ENCODE measurements at places on chromosomes 6 and 20.
A peak's percentile ranks its signal among the peaks of the same experiment; 100 is the strongest.

- DNase-seq = no peak
These were observed 218.2 kb downstream of the OR2B2 start for GRCh38 chr6:27693766-27694546.

GRCh38 chr20:40868551-40869217 is 159.9 kb upstream of the TOP1 start:
- no peak for DNase-seq

DNA sequence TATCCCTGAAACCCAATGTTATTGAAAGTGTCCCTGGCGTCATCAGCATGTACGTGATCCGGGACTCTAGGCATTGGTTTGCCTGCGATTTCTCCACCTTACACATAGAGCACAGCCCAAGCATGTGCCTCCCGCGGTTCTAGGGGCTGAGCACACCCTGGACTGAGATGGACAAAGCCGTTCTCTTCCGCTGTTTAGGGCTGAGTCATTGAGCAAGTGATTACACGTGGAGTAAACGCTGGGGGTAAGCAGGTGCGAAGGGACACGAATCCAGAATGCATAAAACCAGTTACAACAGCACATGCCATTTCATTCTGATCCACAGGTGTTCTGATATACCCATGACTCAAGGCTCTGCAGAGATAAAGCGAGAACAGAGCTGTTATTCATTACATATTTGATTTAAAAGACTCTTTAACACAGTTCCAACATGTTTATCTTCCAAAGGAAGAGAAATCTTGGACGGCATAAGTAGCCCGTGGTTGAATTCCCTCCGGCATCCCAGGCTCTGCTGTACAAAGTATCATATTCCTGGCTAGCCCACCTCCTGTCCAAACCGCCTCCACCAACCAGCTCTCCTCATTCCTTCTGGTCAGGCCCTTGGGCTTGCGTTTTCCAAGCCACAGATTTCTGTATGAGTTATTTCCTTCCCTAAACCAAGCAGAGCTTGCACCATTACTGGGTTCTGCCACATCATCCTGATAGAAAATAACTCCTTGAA is 36.1 kb upstream of the THBS2 start:
- no peak for DNase-seq

GRCh38 chr6:93675856-93676417 is 256.6 kb upstream of the EPHA7 start:
- DNase-seq = no peak

GRCh38 chr20:3390759-3391425 is 16.6 kb downstream of the DNAAF9 start:
- no peak for DNase-seq

DNA sequence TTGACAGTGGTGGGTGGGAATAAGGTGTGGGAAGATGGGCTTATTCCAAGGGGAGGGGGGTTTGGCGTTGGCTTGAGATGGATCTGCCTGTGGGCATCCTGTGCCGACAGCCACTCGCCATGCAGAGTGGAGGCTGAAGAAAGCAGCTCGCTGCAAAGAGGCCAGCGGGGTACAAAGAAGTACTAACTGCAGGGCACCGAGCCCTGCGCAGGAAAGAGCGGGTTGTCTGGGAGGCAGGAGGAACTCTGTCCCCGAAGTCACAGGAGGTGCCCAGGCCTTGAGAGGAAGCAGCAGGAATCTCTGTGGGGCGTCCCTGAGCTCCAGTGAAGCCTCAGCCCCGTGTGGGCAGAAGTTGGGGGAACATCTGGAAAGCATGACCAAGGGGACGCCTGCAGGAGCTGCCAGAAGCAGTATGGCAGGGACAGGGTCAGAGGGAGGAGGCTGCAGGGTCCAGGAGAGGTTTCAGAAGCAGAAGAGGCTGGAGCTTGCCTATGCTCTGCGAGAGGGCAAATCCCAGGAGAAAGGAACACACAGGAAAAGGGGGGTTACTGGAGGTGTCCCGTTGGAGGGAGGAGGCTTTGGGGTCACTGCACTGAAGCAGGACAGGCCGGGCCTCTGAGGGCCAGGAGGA is 77.2 kb downstream of the THBS2 start:
- no peak for DNase-seq

DNA sequence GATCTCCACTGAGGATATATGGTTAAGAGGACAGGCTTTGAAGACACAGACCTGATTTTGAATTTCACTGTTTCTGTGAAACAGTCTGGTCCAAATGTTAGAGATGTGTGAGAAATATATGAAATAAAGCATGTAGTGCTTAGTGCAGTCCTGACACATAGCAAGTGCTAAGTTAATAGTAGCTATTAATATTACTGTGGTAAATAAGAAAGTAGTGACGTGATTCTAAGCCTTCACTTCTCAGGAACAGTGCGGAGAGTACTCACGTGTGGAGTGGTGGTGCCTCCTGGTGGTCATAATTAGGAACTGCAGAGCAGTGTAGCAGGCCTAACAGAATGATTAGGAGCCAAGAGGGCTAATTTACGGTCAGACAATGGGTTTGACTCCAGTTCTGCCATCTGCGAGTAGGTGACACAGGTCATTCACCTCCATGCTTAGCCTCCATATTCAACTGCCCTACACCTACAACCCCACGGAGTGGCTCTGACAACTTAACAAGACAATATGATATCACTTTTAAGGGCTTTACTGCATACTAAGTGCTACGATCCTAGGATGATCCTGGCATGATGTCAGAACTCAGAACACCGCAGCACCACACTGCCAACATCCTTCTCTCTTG is 106.2 kb downstream of the JPH2 start:
- DNase-seq = peak; percentile 61

DNA sequence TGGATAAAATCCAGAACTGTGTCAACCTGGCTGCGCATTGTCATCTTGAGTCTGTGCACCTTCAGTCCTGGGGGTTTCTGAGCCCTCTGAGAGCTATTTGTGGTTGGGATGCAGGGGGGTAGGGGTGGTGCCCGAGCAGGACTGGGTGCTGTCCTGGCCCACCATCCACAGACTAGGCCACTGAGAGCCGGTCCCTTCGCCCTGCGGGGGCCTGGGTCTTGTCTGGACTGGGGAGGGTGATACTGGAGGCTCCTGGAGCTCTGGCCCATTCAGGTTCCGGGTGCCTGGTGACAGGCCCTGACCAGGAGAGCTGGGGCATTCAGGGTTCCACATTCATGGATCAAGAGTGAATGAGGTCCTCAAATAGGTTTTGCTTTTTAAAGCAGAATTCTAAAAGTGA is 20.9 kb downstream of the SPDEF start:
- DNase-seq = no peak

DNA sequence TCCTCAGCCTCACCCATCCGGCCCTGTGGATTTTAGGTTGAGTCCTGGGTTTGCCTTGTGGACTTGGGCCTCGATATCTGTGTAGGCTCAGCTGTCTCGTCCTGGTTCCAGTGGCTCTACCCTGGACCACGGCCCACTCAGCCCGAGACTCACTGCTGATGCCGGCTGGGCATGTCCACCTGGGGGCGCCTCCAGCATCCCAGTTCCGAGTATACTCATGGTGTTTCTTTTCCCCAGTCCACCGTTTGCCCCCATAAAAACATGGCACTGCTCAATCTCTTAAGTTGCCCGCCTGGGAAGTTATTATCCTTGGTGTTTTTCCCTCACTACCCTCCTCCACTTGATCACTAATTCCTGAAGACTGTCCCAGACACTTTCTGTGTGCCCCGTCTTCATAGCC is 99.1 kb downstream of the ARID1B start:
- DNase-seq = no peak

- no peak for DNase-seq
These were observed 205.0 kb upstream of the PREP start for GRCh38 chr6:105607636-105608621.

GRCh38 chr20:51104960-51105920 is 82.3 kb upstream of the KCNG1 start:
- no peak for DNase-seq

DNA sequence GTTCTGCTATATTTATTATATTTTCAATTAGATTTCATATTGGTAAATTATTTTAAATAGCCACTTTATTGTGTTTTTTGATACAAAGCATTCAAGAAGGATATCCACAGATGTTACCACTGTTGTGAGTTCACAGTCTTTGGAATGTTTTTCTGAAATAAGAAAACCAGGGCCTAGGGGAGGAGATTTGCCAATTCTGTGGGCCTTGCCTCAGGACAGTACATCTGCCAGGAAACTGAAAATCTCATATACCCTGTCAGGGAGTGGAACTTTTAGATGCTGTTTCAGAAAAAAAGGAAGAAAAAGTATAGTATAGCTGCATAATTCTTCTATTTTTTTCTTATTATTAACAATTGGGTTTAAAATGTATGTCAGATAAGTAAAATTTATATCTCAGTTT is 995.9 kb upstream of the ADGRB3 start:
- DNase-seq = no peak

DNA sequence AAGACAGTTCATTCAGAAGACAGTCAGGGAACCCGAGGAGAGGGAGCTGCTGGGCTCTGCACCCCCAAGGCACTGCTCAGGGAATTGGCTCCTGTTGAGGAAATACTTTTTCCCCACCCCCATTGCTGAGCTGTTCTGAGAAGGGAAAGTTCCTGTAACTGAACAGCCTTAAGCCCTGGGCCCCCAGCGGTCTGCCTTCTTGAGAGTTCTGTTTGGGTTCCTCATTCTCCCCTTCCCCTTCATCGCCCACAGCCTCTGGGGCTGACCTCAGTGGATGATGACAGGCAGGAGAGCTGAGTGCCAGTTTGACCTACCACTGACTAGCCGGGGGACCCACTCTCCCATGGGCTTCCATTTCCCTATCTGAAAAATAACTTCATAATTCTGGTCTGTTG is 10.7 kb downstream of the HCK start:
- no peak for DNase-seq

DNA sequence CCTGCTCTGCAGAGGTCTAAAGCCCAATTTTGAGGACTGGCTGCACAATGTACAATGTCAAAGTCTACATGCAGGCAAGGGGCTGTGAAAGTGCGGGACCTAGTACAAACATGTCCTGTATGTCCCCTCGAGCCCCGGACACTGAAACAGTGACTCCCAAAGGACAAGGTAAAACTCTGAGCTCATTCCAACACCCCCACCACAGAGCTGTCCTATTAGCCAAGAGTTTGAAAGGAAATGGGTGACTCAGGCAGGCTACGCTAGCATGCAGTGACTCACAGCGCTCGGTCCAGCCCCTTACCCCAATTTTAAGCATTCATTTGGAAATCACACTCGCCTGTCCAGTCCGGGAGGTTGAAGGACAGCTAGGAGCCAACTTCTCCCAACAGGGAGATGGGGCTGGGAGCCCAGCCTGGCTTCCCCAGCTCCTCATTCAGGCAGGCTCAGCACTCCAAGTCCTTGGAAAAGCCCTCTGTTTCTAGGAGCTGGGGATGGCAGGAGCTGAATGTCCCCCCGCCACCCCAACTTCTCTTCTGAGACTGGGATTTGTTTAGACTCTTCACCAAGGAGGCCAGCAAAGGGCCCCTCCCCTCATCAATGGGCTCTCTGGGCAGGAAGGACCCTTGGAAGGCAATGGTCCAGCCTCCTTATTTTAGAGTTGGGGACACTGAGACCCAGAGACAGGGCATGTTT is 3.9 kb downstream of the SDC4 start:
- no peak for DNase-seq

GRCh38 chr6:3948866-3949265 is 99.7 kb downstream of the FAM50B start:
- DNase-seq = no peak

GRCh38 chr20:38108986-38109541 is 56.0 kb downstream of the TGM2 start:
- no peak for DNase-seq

DNA sequence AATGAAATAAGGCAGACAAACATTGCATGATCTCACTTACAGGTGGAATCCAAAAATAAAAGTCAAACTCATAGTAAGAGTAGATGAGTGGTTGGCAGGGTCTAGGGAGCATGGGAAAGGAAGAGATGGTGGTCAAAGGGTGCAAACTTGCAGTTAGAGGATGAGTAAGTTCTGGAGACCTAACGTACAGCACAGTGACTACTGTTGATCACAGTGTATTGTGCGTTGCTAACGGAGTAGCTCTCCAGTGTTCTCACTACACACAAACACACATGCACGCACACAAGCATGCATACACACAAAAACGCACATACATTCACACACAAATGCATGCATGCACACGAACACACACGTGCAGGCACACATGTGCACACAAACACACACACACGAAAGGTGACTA is 54.9 kb downstream of the LY86 start:
- no peak for DNase-seq

DNA sequence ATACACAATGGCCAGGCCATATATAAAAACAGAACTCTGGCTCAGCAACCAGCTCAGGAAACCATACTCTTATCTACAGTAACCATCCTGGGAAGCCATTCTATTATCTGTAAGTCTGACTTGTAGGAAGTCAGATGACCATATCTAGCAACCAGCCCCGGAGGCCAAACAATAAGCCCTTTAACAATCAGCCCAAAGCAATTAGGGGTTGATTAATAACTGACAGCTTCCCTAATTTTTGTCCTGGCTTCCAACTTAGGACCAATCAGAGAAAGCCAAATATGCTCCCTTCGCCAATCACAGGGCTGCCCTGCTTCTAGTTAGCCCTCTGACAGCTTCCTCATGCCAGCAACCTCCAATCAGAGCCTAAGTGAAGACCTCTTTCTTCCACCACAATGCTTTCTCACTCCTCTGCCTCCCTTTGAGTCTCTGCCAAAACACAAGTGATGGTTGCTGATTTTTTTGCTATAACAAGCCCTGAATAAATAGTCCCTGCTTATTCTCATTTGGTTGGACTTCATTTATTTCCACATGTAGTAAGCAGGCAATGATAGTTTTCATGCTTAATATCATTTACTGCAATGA is 37.8 kb upstream of the STXBP5 start:
- DNase-seq = no peak

GRCh38 chr20:48015943-48016723 is 230.9 kb upstream of the SULF2 start:
- no peak for DNase-seq

DNA sequence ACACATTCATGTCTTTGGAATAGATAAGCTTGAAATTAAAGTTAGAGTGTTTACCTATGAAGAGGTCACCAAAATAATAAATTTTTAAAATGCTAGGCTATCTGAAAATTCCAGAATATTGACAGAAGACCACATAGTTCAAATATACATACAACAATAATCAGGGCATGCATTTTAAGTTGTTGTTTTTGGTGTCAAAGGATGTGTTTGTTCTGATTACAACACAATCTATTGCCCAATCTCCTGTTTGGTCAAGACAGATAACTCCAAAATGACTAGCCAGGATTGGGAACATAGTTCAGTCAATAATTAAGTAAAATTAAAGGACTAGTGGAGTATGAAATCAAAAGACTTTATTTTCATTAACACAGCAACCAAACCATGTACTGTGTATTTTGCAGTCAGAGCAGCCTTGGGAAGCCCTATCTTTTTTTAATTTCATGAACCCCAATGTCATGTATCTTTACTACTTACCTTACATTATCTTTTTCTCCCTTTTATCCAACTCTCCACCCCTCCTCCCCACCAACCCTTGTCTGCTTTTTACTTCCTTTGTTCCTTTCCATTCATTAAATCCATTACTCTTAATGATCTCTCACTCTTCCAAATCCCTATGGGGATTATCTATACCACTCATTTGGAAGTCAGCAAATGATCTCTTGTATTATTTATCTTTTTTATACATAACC is 111.2 kb downstream of the CDK19 start:
- no peak for DNase-seq

Measured in activated CD8-positive, alpha-beta memory T cell treated with anti-CD3 and anti-CD28 coated beads for 4 hours (primary cell).